ENCODE measurements at places on chromosomes 5 and 9.

GRCh38 chr9:16266648-16267276 lies 603.7 kb downstream of the BNC2 start:
- DNase-seq: no peak

GRCh38 chr9:130237076-130237475 lies 28.5 kb upstream of the HMCN2 start:
- DNase-seq: no peak

DNA sequence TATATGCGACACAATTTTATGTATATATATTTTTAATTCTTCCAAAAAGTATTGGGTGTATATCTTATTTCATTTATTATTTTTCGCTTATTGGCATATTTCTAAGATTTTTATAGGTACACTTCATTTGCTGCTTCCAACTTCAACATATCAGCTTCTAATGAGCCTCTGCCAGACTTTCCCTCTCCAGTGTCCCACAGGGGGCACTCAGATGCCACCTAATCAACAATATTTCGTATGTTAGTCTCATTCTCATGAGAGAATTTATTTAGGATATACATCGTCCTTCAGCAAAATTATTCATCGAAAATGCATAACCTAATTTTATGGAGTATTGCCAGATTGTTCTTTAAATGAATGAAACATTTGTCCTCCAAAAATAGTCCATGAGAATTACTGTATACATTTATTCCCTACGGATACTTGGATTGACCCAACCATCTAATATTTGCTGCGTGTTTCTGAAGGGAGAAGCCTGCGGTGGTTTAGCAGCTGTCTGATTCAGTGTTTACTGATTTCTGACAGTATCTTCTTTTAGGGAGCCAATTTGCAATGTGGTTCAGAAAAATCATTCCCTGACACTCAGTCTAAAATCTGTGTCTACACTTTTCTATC lies 100.6 kb upstream of the SELENOP start:
- peak; percentile 32 for DNase-seq

GRCh38 chr5:170523142-170523551 lies 19.3 kb downstream of the KCNIP1 start:
- no peak for DNase-seq

GRCh38 chr9:86713970-86714369 lies 233.3 kb downstream of the GAS1 start:
- no peak for DNase-seq

DNA sequence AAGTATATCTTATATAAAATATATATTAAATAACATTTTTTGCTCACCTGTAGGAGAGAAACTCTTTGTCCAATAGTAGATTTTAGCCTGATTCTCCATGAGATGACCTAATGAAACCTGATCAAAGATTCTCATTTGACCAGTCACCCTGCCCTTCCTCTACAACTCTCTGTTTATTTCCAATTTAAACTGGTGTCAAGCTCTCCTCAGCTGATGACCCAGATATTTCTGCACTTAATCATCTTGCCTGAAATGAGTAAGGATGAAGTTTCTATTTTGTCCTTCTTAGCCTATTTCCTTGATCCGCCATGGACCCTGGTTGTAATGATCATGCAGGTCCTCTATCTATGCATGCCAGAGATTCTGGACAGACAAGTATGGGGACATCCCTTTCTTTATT lies 179.3 kb upstream of the FGF10 start:
- no peak for DNase-seq

DNA sequence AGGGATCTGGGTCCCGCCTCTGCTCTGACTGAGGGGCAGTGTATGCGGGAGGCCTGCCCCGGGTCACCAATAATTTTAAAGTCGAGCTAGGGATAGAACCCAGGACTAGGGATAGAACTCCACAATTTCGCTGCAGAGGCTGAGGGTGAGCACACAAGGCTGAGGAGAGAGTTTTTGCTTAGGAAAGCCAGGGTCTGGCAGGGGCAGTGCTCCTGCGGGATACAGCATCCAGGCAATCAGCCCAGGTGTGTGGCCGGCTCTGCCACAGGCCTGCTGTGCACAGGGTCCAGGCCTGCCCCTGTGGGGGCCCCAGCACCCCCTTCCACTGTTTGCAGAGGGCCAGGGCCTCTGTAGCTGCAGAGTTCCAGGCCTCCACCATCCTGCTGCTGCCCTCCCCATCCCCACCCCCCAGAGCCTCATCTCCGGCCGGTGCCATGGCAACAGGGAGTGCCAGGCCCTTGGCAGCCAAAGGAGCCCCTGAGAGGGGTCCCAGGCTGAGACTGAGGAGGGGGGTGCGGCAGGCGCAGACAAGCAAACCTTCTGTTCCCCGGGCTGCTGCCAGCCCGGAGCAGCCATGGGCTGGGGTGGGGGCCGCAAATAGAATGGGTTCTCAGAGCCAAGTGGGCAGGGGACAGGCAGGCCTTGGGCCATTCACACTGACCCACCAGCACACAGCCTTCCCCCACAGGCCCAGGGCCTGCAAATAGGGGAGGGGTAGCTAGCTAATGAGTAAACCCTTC lies 8.6 kb downstream of the PDGFRB start:
- DNase-seq: no peak

- no peak for DNase-seq
Observed at GRCh38 chr5:84372066-84372695, 12.5 kb downstream of the EDIL3 start.

GRCh38 chr9:89684218-89684617 lies 79.4 kb downstream of the GADD45G start:
- no peak for DNase-seq

- DNase-seq: no peak
Observed at GRCh38 chr5:28254846-28255245, 1216.5 kb upstream of the CDH9 start.

- DNase-seq: no peak
Observed at GRCh38 chr9:136175616-136176197, 29.2 kb downstream of the LHX3 start.

- DNase-seq: no peak
Observed at GRCh38 chr9:20023210-20023905, 234.5 kb upstream of the SLC24A2 start.

DNA sequence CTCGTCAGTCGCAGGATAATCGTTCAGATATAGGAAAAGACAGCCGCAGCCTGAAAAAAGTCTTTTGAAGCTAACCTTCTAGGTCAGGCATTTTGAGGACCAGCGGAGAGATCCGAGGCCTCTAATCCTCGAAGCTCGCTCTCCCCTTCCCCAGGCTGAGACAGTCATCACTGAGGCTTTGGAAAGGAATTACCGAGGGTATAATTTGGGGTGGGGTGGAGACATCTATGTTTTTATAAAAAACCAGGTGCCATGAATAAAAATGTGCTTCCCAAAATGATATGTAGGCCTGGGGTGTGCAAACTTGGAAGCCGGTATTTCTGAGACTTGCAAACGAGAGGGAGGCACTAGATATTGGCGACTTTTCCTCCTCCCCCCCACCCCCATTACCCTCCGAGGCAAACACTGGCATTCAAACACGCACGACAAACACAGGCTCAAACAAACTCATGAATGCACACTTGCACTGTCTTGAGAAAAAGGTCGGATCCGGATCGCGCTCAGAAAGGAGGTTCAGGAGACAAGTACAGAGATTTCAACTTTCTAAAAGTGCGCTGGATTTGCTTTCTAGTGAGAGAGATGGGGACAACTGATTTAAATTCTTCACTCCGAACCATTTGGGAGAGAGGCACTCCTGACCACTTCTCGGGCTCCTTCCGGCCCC lies 935 bp upstream of the MSX2 start:
- no peak for DNase-seq

- DNase-seq: no peak
Observed at GRCh38 chr5:6308683-6309082, 69.7 kb downstream of the MED10 start.

GRCh38 chr9:34443533-34443932 lies 14.8 kb downstream of the FAM219A start:
- no peak for DNase-seq

- no peak for DNase-seq
Observed at GRCh38 chr9:137728444-137729311, 109.9 kb downstream of the EHMT1 start.

- DNase-seq: peak; percentile 85
Observed at GRCh38 chr9:129823935-129824601, at the start of gene TOR1A. Gene TOR1A, minus strand, starts transcription at chr9:129824136. Its CDS starts 51 bp downstream, at chr9:129824085.

GRCh38 chr5:109900911-109901627 lies 211.3 kb downstream of the MAN2A1 start:
- DNase-seq: no peak

DNA sequence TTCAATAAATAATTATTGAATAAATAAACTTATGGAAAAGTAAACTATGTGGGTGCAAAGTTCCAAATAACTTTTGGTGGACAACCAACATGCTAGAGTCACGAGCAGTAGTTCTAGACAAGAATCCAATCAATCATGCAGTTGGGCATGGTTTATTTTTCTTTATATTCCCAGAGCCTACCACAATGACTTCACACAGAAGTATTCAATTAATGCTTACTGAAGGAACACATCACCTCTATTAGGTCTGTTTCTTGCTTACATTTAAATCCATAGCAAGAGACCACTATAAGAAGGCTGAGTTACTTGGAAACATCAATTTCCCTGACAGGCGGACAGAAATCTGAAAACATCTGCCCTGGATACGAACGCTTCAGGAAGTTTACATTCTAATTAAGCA lies 214.2 kb downstream of the TMEM232 start:
- DNase-seq: no peak

GRCh38 chr5:58640011-58640410 lies 57.1 kb downstream of the RAB3C start:
- no peak for DNase-seq

DNA sequence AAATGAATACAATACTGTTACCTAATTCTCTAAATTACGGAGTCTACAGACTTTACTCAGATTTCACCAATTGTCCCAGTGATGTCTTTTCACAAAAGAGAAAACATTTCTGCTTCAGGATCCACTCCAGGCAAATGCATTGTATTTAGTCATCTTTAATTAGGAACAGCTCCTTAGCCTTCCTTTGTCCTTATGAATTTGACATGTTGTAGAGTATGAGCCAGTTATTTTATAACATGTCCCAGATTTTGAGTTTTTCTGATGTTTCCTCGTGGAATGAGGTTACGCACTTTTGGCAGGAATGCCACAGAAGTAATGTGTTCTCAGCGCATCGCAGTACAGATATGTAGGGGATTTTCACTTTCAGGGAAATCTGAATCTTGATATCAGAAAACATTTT lies 10.5 kb downstream of the HABP4 start:
- DNase-seq: no peak

DNA sequence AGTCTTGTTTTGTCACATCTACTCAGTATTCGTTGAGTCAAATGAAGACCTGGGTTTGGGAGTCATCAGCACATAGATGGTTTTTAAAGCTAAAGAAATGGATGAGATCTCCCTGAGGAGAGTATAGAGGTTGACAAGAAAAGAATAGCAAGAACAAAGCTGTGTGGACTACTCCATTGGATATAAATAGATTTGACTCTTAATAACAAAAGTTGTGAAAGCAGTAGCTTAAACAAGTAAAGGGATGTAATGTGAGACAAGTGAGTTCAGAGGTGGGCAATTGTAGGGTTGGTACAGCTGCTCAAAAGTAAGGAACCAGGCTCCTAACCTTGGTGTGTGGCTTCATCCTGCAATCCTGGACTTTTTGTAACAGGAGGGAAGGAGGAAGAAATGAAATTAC lies 49.3 kb downstream of the CSNK1G3 start:
- no peak for DNase-seq

- no peak for DNase-seq
Observed at GRCh38 chr5:81134566-81134965, 98.6 kb upstream of the CKMT2 start.

GRCh38 chr9:113350107-113350661 lies 843 bp downstream of the BSPRY start:
- DNase-seq: no peak

- no peak for DNase-seq
Observed at GRCh38 chr5:24444414-24444813, 200.4 kb downstream of the CDH10 start.
